Posterior cingulate gyrus (tissue), 11 donors: ENCODE measurements at places on chromosomes 5 and 9.

- no peak for DNase-seq
Observed at GRCh38 chr5:73188764-73189531, 16.0 kb downstream of the TMEM174 start.

- no peak for DNase-seq
Observed at GRCh38 chr5:91095313-91095712, 287.8 kb downstream of the ARRDC3 start.

DNA sequence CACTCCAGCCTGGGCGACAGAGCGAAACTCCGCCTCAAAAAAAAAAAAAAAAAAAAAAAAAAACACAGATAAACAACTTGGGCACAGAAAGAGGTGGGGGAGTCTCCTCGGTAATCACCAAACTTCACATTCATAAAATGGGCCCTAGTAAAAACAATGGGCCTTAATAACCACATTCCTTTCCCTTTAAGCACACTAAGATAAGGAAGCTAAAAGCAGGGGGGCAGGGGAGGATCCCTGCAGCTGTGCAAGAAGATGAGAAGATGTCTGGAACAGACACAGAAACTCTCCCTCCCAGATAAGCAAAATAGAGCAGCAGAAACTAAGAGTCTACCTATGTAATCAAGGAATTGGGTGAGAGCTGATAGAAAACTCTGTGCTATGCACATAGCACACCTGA lies 111.2 kb upstream of the FAM174A start:
- DNase-seq: no peak

DNA sequence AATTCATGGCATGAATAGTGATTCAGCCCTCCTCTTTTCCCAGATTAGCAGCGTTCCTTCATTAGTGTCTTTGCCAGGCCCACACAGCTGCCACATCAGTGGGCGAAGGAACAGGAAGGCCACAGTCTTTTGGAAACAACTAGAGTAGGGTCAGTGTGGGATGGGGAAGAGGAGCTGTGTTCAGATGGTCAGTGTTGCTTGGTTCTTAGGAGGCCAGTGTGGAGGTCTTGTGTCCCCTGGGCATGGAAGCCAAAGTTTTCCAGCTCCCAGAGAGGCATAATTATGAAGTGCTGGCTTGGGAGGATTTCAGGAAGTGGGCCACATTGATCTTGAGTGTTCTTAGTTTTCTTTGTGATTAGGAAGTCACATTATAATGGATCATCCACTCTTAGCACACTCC lies 269.6 kb downstream of the PSAT1 start:
- no peak for DNase-seq

DNA sequence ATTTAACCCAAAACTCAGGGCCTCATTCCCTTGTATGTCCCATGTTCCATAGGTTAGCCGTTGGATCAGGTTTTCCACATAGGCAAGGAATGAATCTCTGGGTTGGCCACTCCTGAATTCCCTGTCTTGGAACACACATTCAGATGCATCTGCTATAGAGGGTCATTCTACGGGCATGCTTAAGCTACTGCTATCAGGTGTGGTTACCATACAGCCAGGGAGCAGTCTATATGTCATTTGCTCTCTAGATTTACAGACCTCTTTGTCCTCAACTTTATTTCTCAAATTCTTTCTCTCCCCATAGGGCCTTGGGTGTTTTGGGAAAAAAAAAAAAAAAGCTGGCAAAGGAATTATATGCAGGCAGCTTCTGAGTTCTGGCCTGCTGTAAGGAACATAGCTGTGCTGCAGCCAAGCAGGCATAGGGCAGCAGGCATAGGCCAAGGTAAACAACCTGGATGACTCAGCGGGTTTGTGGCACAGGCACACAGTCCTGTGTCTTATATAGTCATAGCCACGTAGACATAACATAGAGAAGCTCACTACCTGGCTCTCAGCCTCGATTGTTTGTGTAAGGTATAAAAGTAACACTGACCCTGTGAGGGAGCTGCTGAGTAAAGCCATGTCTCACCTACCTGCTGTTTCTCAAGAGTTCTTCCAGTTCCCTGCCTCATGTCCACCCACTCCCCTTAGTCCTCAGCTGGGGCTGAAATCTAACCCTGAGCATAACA lies 141.5 kb downstream of the OSTF1 start:
- no peak for DNase-seq

DNA sequence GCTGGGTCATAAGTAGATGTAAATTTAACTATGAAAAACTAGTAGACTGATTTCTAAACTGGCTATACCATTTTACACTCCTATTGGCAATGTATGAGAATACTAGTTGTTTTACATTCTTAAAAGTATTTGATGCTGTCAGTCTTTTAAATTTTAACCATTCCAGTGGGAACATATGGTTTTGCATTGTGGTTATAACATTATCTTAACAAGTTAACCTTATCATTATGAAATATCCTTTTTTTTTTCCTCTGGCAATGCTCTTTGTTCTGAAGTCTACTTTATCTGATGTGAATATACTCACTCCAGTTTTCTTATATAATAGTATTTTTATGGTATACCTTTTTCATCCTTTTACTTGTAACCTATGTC lies 548.9 kb upstream of the CLINT1 start:
- DNase-seq: no peak
